ENCODE measurements at places on chromosomes 3 and 15. TPM values are rescaled to one million over a fixed set of nuclear protein-coding genes. Genes with fewer than 3 reads are reported as not detected.

GRCh38 chr3:178443634-178444033, 92.6 kb upstream of the KCNMB2 start:
- no peak overlapping the region for H3K4me3 ChIP-seq
- H3K4me1 ChIP-seq: no peaks in the 10 kb centered on the region
- no peaks in the 10 kb centered on the region for H3K27me3 ChIP-seq
- H3K36me3 ChIP-seq: no peaks in the 10 kb centered on the region

GRCh38 chr3:7574435-7574834, 713.5 kb downstream of the GRM7 start:
- DNase-seq: no peak
- H3K4me3 ChIP-seq: no peak overlapping the region
- no peaks in the 10 kb centered on the region for H3K4me1 ChIP-seq
- H3K27ac ChIP-seq: no peak overlapping the region

GRCh38 chr3:4712109-4712508, 219.0 kb downstream of the ITPR1 start:
- peaks cover 5% of the 10 kb centered on the region for H3K4me1 ChIP-seq
- DNase-seq: peak; percentile 91

DNA sequence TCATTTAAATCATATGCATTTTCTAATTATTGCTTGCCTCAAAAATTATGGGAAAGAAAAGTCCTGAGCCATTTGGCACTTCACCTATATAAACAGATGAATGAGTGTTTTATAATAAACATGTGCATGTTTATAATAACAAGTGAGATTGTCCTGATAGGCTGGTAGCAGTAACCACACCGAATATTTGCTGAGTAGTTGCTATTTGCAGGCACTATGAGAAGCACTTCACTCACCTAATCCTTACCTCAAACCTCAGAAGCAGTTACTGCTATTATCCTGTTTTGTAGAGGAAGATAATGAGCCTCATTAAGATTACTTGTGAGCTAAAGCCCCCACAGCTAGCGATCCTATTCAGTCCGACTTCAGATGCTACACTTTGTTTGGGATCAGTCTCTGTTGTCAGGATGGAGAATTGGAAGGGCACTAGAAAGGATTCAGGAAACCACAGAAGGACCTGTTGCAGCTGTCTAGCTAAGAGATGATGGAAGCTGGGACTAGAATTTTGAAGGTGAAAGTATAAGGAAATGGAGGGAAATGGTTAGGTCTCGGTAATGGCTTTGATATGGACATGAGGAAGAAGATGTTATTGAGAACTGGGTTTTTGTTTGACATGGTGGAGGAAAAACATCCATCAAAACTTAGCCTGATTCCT, 28.4 kb upstream of the MAGI1 start:
- no peak overlapping the region for H3K27ac ChIP-seq
- no peak for DNase-seq
- no peaks in the 10 kb centered on the region for H3K27me3 ChIP-seq
- H3K36me3 ChIP-seq: no peaks in the 10 kb centered on the region
- H3K4me1 ChIP-seq: no peaks in the 10 kb centered on the region
- no peak overlapping the region for H3K4me3 ChIP-seq

- no peak overlapping the region for H3K27ac ChIP-seq
- H3K27me3 ChIP-seq: no peaks in the 10 kb centered on the region
- H3K36me3 ChIP-seq: no peaks in the 10 kb centered on the region
- no peak overlapping the region for H3K4me3 ChIP-seq
- no peak for DNase-seq
These were observed 325.2 kb downstream of the MFSD1 start for GRCh38 chr3:159127021-159127392.

GRCh38 chr3:193564012-193564411, 9.3 kb upstream of the ATP13A4 start:
- H3K27me3 ChIP-seq: no peaks in the 10 kb centered on the region
- H3K36me3 ChIP-seq: no peaks in the 10 kb centered on the region
- no peak for DNase-seq
- H3K27ac ChIP-seq: no peak overlapping the region
- no peak overlapping the region for H3K4me3 ChIP-seq

GRCh38 chr3:13208706-13209633, 135.7 kb upstream of the IQSEC1 start:
- no peak overlapping the region for H3K4me3 ChIP-seq
- H3K27me3 ChIP-seq: no peaks in the 10 kb centered on the region
- no peaks in the 10 kb centered on the region for H3K4me1 ChIP-seq
- H3K36me3 ChIP-seq: no peaks in the 10 kb centered on the region
- no peak for DNase-seq
- H3K27ac ChIP-seq: no peak overlapping the region

GRCh38 chr3:118810499-118811035, 224.1 kb downstream of the IGSF11 start:
- H3K4me1 ChIP-seq: no peaks in the 10 kb centered on the region
- H3K36me3 ChIP-seq: no peaks in the 10 kb centered on the region
- DNase-seq: no peak
- H3K27me3 ChIP-seq: no peaks in the 10 kb centered on the region
- no peak overlapping the region for H3K27ac ChIP-seq

DNA sequence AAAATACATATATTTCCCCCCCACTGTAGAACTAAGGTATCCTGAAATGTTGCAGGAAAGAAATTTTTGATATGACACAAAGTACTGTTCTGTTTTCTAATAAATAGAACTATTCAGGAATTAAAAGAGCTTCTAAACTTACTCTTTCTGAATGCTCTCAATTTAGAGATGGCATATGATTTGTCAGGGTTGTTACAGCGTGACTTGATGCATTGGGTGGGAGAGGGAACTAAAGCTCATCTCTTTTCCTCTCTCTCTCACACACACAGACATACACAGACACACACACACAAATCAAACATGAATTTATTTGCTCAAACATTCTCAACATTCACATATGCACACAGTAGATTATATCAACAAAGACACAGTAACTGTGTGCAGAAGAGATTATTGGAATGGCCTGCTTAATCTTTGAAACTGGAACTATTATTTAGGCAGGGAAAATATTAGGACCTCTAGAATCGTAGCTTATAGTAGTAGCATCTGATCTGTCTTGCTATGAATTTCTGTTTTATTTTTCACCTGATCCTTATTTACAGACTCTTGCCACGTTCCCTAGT, 807.4 kb upstream of the GBE1 start:
- no peaks in the 10 kb centered on the region for H3K36me3 ChIP-seq
- DNase-seq: no peak
- no peaks in the 10 kb centered on the region for H3K4me1 ChIP-seq

The SLC22A14 gene
- total RNA-seq: not detected

Data from upper lobe of left lung (tissue), 6 donors.